ENCODE measurements at places on chromosomes 3 and 15. TPM values are rescaled to one million over a fixed set of nuclear protein-coding genes. Genes with fewer than 3 reads are reported as not detected.

SCAPER gene
- 4.2 TPM for polyA plus RNA-seq

DNA sequence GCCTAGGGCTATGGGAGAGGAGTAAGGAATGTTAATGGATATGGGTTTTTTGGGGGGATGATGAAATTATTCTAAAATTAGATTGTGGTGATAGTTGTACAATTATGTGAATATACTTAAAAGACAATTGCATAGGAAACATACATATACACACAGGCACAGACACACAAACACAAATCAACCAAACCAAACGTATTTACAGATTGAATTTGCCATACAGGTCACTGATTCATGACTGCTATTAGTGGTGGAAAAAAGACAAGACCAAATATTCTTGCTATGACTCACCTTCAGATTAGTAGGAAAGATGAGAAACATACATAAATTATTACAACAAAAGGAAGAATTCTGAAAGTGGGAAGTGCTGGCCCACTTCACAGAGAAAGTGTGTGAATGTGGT lies 85.3 kb downstream of the C3orf38 start:
- no peak for DNase-seq

- DNase-seq: no peak
Observed at GRCh38 chr3:112653209-112653871, 12.4 kb upstream of the CCDC80 start.

- DNase-seq: no peak
Observed at GRCh38 chr3:15694628-15695027, 93.1 kb downstream of the BTD start.

GRCh38 chr15:33234020-33234461 lies 39.5 kb upstream of the FMN1 start:
- no peak for DNase-seq

DNA sequence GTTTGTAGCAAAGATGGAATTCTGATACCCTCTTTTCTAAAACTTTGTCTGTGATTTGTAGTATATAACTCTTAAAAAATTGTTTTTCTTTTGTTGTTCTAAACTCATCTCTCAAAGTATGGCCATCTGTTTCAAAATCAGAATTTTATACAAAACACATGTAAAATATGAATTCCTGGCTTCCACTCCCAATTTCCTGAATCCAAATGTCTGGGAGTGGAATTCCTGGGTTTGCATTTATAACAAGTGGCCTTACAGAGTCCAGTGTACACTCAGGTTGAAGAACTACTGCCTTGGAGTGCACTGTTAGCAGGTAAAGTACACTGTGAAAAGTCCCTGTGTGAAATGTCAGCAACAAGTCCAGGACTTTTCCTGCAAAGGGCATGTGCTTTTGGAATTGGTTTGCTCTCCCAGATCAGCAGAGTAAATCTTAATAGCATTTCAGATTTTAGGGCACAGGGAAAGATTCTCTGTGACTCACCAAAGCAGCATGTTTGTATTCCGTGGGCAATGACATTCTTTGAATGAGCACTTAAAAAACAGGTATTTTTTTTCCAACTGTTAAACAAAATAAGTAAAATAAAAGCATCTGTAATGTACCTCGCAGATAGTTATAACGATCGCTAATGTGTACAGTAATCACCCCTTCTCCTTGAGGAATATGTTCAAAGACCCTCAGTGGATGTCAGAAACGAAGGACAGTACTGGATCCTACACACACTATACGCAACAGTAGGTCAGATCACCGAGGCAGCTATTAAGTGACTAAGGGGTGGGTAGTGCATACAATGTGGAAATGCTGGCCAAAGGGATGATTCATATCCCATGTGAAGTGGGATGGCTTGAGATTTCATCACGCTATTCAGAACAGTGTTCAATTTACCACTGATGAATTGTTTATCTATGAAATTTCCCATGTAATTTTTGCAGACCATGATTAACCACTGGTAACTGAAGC lies 2.0 kb upstream of the CLDN16 start:
- DNase-seq: no peak

DNA sequence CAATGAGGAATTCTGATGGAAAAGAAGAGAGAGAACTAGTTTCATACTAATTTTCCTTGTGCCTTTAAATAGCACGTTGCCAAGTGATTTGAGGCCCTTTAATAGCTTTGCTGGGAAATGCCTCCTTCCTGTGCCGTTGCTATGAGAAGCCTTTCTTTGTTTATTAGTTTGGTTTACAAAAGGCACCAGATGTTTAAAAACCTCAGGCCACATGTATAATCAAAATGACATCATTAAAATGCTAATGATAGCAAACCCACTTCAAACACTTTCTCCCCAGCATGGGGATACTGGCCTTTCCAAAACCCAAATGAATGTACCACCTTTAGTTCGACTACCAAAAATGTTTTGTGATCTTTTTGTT lies 50.0 kb upstream of the TBC1D23 start:
- DNase-seq: no peak

DNA sequence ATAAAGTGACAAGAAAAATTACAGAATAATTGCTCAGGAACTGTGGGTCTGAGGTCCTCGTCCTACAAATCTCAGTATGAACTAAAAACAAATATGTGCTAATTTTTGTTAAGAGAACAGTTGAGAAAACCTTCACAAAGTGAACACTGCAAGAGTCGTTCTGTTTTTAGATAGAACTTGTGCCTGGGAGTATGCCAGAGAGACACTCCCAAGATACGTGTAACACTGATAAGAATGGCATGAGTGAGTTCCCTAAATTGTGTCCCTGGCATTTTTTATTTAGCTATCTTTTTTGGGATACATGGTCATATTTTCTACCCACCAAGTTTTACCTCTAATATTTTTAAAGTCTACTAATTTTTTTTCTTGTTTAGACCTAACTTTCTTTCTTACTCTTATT lies 860.0 kb upstream of the NR2F2 start:
- DNase-seq: no peak

SLC6A1 gene
- polyA plus RNA-seq: not detected

DNA sequence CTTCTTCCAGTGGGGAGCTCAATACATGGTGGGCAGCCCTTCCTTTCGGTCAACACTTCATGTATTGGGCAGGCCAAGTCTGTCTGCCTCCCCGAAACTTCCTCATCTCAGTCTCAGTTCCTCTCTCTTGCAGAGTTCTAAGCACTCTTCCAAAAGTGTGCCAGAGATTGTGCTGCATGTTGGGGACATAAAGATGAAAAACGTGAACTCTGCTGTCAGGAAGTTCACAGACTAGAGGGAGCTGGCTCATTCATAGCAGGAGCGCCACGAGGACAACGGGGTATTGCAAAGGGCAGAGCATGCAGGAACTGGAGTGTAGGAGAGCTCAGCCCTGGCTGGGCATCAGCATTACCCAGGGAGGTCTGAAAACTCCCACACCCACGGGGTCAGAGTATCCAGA lies 15.3 kb upstream of the EPHB3 start:
- peak; percentile 85 for DNase-seq

DNA sequence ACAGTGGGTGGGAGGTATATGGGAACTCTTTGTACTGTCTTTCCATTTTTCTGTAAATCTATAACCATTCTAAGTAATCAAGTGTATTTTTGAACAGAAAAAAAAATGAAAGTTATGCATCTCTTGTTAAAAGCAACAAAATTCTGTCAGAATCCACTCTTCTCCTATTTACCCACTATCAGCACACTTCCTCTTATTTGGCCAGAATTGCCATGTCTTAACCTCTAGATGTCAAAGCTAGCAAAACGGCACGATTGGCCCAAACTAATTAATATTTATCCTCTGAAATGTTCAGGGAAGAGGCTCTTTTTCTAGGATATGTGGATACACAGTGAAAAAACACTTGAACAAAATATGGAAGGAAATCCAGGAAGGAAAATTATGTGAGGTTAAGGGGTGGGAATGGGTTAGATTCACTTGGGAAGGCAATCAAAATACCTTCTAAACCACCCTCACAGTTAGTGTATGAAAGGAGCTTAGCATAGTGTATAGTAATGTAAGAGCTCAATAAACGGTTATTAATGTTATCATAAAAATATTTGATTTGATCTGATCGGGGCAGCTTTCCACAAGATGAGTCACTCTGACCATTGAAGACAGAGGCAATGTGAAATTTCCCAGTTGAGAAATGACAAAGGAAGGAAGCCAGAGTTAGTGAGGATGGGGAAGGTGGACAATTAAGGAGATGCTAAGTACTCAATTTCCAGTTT lies 20.1 kb upstream of the TGFBR2 start:
- peak; percentile 16 for DNase-seq

GRCh38 chr3:128577711-128578110 lies 72.9 kb downstream of the RPN1 start:
- no peak for DNase-seq

GRCh38 chr3:120864541-120864940 lies 43.5 kb upstream of the STXBP5L start:
- no peak for DNase-seq

NEK11 gene
- polyA plus RNA-seq: 0.56 TPM

KIF9 gene
- polyA plus RNA-seq: 2.4 TPM

EBLN2 gene
- 4.6 TPM for polyA plus RNA-seq

DNA sequence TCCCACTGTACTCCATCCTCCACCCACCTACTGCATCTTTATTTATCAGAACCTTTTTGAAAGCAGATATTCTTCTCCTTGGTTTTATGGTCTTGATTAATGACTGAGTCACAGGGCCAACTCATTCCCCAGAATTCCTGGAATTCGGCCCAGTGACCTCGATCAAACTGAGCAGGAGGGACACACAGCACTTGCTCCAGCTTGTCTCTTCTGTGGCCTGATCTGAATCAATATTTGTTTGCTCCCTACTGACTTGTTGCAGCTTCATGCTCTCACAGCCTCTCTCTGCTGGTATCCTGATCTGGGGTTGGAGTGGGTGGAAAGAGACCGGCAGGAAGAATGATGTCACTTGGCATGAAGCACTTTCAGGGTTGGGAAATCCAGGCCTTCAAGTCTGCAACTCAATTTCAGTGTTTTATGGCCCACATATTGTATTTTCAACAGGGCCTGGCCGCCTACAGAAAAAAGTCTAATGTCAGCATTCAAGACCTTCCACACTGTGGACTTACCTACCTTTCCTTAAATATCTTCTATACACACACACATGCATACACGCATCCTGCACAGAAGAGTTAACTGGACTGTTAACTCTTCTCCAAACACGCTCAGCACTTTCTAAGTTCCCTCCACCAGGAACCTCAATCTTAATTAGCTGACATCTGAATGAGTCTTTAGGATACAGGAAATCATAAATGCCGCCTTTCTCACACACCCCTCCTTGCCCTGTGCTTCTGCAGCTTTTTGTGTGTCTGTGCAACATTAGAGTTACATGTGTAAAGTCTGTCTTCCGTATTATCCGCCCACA lies 4.6 kb downstream of the ANXA2 start:
- DNase-seq: peak; percentile 46

WDR93 gene
- not detected for polyA plus RNA-seq

- no peak for DNase-seq
Observed at GRCh38 chr3:172746475-172746874, 4.1 kb upstream of the ECT2 start.

GRCh38 chr3:14651440-14652251 lies at the start of gene CCDC174:
Gene CCDC174 (plus strand): TSS chr3:14651762. CDS start chr3:14651837, 75 bp downstream.
- peak; percentile 100 for DNase-seq

DNA sequence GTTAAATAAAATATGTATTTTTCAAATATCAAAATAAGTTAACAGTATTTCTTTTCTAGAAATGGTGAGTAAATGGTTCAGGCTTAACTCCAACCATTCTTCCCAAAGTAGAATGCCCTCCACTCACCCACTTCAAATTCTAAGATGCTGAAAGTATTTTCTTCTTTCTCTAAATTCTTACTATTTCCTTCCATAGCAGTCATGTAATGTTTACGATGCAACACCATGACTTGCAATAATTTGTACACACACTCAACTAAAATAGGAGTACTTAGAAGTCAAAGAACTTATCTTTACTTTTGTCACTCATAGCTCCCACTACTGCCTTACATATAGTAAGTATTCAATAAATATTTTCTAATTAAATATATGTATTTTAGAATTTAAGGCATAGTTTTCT lies 65.0 kb downstream of the AQR start:
- no peak for DNase-seq

GRCh38 chr3:162842549-162843216 lies 1346.1 kb downstream of the OTOL1 start:
- DNase-seq: no peak

GNAT1 gene
- polyA plus RNA-seq: not detected

DNA sequence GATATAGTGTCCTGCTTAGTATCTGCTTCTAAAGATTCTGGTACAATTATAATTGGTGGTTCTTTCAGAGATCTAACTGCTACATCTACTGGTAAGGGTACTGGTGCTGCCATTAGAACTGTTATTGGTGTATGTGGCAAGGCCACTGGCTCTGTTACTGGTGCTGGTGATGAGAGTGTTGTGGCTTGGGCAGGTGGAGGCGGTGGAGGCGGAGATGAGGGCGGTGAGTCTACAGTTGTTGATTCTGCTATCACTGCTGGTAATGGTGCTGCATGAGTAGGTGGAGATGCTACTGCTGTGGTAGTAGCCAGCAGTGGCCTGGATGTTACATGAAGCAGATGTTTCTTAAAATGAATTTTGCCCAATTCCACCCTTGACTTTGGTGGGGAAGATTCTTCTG lies 40.1 kb downstream of the SETD2 start:
- no peak for DNase-seq

GRCh38 chr3:8953313-8953712 lies 10.0 kb downstream of the RAD18 start:
- no peak for DNase-seq

GPR156 gene
- polyA plus RNA-seq: not detected

C15orf62 gene
- not detected for polyA plus RNA-seq

CDCP1 gene
- polyA plus RNA-seq: 0.42 TPM

DNA sequence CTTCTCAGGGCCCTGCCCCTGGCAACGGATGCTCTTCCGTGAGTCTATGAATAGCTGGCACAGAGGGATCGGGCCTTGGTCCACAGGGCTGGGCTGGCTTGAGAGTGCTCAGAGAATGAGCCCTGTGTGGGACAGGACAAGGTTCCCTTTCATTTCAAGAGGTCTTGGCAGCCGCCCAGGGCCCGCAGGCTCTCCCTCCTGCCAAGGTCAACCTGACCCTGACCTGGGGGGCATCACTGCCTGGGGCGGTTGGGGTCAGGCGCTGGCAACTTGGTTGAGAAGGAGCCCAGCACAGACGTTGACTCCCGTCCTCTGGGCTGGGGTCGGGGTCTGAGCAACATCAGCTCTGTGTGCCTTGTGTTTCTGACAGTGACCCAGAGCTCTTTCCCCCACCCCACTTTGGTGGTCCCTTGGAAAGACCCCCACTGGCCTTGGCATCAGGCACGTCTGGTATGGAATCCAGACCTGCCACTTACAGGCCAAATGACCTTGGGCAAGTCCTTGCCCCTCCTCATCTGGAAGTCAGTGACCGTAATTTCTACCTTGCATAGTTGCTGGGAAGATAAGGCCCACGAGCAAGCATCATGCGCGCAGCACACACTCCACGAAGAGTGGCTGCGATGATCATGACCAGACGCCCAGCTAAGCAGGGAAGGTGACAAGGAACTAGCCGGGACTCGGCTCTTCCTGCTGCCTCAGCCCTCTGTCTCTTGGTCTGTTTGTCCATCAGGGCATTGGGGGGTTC lies 36.4 kb downstream of the EPHB3 start:
- no peak for DNase-seq

ZNF620 gene
- polyA plus RNA-seq: 0.22 TPM

GRCh38 chr3:133282236-133282635 lies 117.6 kb upstream of the BFSP2 start:
- DNase-seq: no peak

MAGEL2 gene
- not detected for polyA plus RNA-seq

- no peak for DNase-seq
Observed at GRCh38 chr3:40924559-40925141, 274.7 kb upstream of the CTNNB1 start.

CGNL1 gene
- not detected for polyA plus RNA-seq

All from CD14-positive monocyte (primary cell).